T-helper 2 cell (primary cell): ENCODE measurements at places on chromosomes 5 and 9.
A peak's percentile ranks its signal among the peaks of the same experiment; 100 is the strongest.

DNA sequence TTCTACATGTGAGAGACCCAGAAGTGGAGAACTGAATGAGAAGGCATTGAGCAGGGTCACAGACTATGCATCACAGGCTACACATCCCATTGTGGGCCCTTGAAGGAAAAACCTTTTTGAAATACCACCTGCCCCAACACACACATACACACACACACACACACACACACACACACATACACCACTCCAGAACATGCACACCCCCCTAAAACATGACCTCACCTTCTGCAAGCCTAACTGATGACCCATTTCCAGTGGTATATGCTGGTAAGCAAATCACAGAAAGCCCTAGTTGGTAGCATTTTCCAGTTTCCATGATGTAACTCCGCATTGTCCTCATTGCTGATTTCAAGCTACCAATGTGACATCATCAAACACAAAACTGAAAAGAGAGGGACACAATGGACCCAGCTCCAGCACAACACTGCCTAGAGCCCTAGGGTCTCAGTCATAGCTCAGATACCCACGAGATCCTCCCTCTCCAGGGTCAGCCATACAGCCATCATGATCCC lies 36.4 kb downstream of the THBS4 start:
- no peak for DNase-seq

DNA sequence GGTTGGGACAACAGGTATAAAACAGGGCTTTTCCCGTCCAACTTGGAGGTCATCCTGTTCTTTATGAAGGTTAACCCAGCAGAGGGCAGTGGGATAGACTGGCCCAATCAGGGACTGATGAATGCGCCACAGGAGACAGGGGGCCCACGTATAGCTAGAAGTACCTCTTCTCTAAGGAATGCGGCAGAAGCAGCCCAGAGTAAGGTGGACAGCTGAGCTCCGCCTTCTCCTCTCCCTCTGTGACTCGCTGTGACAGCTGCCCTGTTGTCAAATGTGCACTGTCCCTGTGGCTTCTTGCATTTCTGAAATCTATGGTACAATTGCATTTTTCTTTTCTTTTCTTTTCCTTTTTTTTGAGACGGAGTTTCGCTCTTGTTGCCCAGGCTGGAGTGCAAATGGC lies 306.6 kb downstream of the FBXL7 start:
- no peak for DNase-seq

GRCh38 chr9:109745335-109746283 lies 34.4 kb upstream of the PALM2AKAP2 start:
- DNase-seq = no peak

- DNase-seq = peak; percentile 55
These were observed 36.8 kb downstream of the FGD3 start for GRCh38 chr9:92983984-92984589.
